ENCODE measurements at places on chromosomes 3 and 15. TPM values are rescaled to one million over a fixed set of nuclear protein-coding genes. Genes with fewer than 3 reads are reported as not detected.
A peak's percentile ranks its signal among the peaks of the same experiment; 100 is the strongest.

WDR93 gene
- not detected for total RNA-seq

GRCh38 chr15:38536201-38536676 is 28.4 kb downstream of the RASGRP1 start:
- DNase-seq, result peak; percentile 51

DNA sequence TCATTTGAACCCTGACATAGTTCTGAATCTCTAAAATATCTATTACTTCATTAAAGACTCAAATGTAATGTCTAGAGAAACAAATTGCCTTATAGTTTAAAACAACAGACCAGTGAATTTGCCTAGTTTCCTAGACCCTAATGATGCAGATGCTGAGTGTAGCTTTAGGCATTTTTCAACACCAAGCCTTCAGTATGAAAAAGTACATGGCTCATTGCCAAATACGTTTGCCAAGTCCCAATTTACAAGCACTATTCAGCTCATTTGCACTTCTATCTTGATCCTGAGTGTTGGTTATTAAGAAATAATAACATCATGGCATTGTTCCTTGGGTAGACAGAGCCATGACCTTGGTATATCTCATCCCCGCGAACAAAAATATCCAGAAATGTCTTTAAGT is 46.8 kb downstream of the EOMES start:
- DNase-seq, result no peak

DNA sequence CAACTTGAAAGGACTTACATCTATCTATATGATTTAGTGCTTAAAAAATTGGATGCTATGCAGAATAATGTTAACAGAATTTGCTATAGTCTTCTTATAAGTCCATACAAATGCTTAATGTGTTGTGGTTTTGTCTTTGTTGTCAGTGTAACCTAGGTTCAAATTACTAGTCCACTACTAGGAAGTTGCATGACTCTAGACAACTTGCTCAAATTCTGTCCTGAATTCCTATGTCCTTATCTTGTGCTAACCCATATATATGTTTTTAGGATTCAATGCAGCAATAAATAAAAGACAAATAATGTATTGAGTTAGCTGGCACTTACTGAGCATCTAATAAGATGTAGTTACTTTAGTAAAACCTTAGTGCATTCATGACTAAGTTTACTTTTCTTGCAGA is 276.5 kb upstream of the KCNMB2 start:
- no peak for DNase-seq

GRCh38 chr15:35293353-35294130 is 208.4 kb upstream of the NANOGP8 start:
- DNase-seq, result no peak

GRCh38 chr3:30751610-30752299 is 142.7 kb downstream of the GADL1 start:
- peak; percentile 33 for DNase-seq

DNA sequence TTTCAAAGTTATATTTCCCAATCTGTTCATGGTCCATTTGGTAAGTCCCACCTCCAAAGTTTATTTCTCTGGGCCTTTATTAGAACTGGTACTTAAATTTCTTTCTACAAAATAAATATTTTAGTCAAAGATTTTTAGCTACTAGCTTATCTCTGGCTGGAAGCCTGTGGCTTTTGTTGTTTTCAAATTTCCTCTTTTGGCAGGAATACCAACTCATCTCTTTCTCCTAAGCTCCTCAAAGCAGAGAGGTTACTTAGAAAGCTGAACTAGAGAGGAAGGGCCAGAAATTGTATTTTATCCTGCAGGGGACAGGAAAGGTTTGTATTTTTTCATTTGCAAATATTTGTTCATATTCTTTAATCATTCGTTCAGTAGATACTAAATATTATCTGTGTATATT is 227.8 kb downstream of the TBL1XR1 start:
- no peak for DNase-seq

DNA sequence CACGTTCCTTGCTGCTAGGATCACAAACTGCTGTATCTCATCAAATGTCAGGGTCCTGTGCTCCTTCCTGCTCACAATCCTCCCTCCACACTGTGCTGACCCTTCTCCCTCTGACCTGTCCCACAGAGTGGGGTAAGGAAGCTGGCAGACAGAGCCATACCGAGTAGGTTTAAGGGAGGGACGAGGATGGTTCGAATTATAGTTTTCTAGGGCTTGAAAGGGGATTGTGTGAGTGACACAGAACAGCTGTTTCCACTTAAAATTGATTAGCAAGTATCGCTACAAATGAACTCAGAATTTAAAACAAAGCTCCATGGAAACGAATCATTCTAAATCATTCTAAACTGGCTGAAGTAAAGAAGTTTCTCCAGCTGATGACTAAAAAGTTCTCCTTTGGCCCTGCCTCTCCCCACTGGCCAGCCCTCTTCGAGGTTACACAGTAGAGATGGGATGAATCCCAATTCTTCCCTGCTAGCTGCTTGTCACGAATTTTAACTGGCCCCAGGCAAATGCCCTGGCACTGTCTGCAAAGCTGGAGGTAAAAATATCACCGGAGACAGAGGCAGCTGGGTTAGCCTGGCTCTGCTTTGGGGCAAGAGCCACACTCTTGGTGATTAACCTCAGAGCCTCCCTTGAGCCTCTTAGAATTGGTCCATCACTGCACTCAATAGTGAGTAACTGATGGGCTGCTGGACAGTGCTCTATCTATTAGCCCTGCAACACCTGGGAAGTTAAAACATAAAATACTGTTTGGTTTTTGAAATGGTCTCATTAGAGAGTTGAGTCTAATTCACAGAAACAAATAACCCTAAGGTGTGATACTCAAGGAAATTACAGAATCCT is 194.9 kb downstream of the CHST2 start:
- DNase-seq, result no peak

GRCh38 chr3:72537448-72537847 is 310.8 kb downstream of the SHQ1 start:
- DNase-seq, result no peak

GRCh38 chr3:128355543-128355919 is 111.2 kb downstream of the DNAJB8 start:
- no peak for DNase-seq

GRCh38 chr3:973340-973739 is 119.5 kb upstream of the CNTN6 start:
- DNase-seq, result no peak

RTP4 gene
- 0.93 TPM for total RNA-seq

DNA sequence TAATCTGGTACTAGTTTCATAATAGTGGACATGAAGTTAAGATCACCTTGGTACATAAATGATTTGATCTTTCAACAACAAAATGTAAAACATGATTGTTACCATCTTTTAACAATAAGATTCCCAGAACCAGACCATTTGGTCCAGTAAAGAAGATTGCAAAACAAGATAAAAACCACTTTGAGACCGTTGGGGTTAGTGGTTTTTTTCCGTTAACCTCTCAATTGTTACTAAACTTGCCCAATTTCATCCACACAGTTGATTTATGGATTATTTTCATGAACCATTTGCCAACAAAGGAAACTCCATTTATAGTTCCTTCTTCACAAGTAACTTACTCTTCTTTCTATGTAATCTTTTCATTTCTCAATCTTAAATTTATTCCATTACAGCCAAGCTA is 53.8 kb downstream of the ATP8B4 start:
- no peak for DNase-seq

GRCh38 chr3:107868449-107868848 is 222.4 kb downstream of the CD47 start:
- DNase-seq, result no peak

- no peak for DNase-seq
Observed at GRCh38 chr3:97793420-97794019, 28.3 kb upstream of the CRYBG3 start.

SPPL2A gene
- 78.0 TPM for total RNA-seq

DNA sequence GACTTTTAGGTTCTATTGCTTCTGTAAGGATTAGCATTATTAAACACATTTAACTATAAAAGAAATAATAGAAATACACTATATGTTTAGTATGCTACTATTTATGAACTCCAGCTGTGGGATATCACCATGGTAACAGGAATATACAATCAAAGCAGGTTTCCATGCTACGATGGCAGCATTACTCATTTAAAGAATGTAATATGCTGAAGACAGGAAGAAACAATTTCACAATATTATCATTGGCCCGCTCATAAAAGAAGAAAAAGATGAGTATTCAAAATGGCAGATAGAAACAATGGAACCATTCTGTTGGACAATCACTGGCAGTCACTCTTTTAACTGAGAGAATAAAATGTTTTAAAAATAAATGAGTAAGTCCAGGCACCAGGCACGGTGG is 153.4 kb downstream of the CBLB start:
- no peak for DNase-seq

ECE2 gene
- total RNA-seq, result not detected

DNA sequence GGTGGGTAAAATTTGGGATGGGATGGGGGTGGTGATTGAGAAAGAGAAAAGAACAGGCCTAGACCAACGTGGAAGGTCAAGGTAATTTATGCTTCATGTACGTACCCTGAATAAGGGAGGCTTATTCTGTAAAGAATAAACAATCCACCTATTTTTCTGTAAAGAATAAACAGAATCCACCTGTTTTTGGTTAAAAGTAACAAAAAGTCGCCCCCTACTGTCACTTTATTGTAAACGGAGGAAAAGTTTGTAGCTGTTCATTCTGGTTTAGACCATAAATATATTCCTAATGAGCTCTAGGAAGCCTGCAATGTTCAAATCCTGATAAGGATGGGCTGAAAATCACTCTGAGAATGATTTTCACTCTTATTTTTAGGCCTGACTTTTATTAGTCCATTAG is 23.5 kb upstream of the SQOR start:
- no peak for DNase-seq

ZMYND10 gene
- total RNA-seq, result not detected

- DNase-seq, result peak; percentile 44
Observed at GRCh38 chr15:40047415-40048210, 8.6 kb upstream of the SRP14 start.

GRCh38 chr3:171187706-171188290 is 161.3 kb upstream of the SLC2A2 start:
- no peak for DNase-seq

DNA sequence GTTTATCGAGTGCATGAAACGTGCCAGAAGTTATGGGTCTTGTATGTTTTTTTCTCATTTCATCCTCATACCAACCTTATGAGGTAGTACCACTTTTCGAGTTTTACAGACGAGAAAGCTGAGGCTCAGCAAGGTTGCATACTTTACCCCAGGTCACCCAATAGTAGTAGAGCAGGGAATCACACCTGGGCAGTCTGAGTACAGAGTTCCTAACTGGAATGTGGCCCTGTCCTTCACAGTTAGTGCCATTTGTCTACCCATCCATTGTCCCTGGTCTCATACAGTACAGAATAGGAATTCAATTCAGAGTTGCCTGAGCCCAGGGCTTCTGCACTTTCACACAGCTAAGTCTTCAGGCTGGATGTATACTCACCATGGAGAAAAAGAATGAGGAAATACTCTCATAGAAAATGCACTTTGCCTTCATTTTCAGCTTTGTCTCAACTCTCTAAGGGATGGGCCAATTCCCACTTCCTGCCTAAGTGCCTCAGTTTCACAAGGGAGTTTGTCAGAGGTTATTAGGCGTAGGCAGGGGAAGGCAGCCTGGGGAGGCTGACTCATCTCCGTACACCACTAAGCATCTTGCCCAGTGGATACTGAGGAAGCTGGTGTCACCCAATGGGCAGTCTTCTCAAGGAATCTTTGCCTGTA is 93.2 kb downstream of the TMEM212 start:
- no peak for DNase-seq

TMEM207 gene
- total RNA-seq, result not detected

GRCh38 chr3:60553144-60553543 is 698.1 kb downstream of the FHIT start:
- DNase-seq, result no peak

GRCh38 chr15:90031231-90031791 is 30.2 kb downstream of the ZNF710 start:
- no peak for DNase-seq

ZNF80 gene
- total RNA-seq, result not detected

DNA sequence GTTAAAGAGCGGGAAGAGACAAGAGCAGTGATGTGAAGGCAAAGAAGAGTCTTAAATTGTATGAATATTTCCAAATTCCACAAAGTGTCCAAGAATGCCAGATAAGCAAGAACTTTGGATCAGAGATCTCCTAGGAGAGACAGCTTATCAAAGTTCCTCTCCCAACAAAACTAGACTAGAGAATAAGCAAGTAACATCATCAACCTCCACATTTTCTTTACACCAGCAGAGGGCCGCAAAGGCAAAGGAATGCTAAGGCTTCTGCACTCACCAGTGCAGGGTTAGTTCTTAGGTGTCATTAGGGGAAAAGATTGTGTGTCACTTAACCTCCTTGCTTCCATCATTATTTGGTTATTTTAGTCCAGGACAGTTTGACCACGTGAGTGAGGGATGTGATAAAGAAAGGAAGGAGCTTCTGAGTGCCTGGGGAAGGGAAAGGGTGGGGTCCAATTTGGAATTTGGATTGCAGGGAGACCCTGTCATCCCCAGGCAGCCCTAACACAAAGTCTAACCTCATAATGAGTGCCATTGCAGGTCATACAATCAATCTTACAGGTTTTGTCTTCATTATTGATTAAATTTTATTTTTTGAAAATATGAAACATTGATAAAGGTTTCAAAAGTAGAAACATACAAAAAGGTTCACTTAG is 7.5 kb upstream of the CMTM6 start:
- DNase-seq, result peak; percentile 34

- DNase-seq, result no peak
Observed at GRCh38 chr3:151992326-151993041, 119.0 kb downstream of the SUCNR1 start.

- no peak for DNase-seq
Observed at GRCh38 chr3:185988816-185989175, 51.0 kb upstream of the TRA2B start.

GTF2E1 gene
- 12.9 TPM for total RNA-seq

GRCh38 chr3:132964266-132964665 is 73.9 kb upstream of the TMEM108 start:
- no peak for DNase-seq

DNA sequence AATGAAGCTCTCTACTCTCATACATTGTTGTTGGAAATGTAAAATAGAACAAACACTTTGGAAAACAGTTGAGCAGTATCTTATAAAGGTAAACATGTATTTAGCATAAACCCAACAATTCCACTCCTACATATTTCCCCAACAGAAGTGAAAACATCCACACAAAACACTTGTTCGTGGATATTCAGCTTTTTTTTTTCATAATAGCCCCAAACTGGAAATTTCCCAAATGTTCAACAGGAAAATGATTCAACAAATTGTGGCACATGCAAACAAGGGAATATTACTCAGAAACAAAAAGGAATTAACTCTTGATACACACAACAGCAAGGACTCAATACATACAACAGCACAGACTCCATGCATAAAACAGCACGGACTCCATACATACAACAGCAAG is 28.5 kb downstream of the RFTN1 start:
- DNase-seq, result no peak

MESP2 gene
- 0.27 TPM for total RNA-seq

- DNase-seq, result no peak
Observed at GRCh38 chr15:81049835-81050234, 49.1 kb downstream of the TLNRD1 start.

DNA sequence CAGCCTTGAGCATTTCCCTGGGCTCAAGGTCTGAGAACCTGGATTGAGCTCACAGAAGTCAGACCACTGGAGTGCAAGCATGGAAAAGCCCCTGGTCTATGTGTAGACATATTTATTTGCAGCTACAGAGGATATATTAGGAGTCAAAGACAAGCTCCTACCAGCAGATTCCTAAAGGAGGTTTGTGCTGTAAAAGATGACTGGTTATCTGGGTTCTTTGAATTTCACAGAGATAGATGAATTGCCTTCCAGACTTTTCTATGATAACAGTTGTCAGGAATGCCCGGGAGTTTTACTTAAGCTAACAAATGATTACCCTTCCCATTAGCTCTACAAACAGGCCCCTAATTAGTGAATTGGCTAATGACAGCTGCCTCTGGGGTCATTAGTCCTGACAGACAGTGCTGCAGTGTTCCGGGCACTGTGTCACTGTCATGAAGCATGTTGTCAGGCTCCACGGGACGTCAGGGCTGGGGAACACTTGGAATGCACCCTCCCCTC is 48.8 kb upstream of the PLXNA1 start:
- DNase-seq, result no peak

Measured in left ventricle myocardium inferior (tissue), 1 donor.